ENCODE measurements at places on chromosomes 1 and 21. TPM values are rescaled to one million over a fixed set of nuclear protein-coding genes. Genes with fewer than 3 reads are reported as not detected.

NTNG1 gene
- 0.13 TPM for total RNA-seq

SPRR2A gene
- total RNA-seq: not detected

DNA sequence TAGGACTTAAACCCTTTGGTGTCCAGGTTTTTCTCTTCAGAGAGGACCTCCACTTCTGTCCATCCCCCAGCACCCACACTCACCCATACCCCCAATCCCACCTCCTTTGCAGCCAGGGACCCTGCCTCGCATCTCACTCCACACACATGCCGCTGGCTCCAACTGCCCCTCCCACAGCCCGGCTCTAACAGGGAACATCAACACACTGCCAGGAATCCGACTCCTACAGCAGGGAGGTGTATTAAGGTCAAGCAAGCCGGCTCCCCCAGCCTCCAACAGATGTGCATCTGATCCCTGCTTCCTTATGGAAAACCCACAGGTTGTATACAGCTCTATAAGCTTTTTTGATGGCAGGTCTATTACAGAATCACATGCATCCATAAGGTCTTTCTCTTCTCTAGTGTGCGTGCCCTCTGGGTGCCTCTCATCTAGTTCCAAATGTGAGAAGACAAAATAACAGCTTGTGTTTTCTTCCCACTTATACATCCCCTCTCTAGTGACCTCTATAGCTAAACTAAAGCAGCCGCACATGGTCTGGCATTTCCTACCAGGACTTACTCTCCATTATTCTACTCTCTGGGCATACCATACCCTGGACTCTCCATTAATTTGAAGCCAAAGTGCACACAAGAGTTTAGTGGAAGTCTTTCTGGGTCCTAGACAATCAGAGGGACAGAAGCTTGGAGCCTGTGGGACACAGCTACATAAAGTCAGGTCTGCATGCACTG is 16.3 kb downstream of the PIK3C2B start:
- no peak for DNase-seq
- no peaks in the 10 kb centered on the region for H3K4me1 ChIP-seq
- no peak overlapping the region for H3K4me3 ChIP-seq
- H3K36me3 ChIP-seq: no peaks in the 10 kb centered on the region
- no peak overlapping the region for H3K27ac ChIP-seq

- DNase-seq: no peak
- peak overlapping the region; percentile 1 for H3K4me3 ChIP-seq
- no peaks in the 10 kb centered on the region for H3K27me3 ChIP-seq
- no peaks in the 10 kb centered on the region for H3K36me3 ChIP-seq
- peaks cover 90% of the 10 kb centered on the region for H3K4me1 ChIP-seq
These were observed 27.0 kb downstream of the TGFB2 start for GRCh38 chr1:218371927-218372672.
